ENCODE measurements at places on chromosomes 12 and 14.
A peak's percentile ranks its signal among the peaks of the same experiment; 100 is the strongest.

DNA sequence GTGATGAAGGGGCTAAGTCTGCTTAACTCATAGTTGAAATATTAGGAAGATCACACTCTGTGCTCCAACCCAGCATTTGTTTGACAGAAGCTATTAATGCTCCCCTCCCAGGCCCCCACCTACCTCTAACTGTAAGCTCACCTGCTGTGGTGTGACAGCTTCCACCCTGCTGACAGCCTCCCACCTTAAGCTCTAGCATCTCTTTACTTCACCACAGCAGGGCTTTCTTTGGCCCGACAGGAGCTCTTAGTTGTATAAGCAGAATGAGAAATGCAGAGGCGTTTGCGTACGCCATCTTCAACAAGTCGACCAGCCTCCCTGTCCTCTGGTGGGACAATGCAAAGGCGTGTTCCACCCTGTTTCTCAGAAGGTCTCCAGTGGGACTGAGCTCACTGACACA is 80.1 kb upstream of the OSBPL8 start:
- DNase-seq, result no peak

DNA sequence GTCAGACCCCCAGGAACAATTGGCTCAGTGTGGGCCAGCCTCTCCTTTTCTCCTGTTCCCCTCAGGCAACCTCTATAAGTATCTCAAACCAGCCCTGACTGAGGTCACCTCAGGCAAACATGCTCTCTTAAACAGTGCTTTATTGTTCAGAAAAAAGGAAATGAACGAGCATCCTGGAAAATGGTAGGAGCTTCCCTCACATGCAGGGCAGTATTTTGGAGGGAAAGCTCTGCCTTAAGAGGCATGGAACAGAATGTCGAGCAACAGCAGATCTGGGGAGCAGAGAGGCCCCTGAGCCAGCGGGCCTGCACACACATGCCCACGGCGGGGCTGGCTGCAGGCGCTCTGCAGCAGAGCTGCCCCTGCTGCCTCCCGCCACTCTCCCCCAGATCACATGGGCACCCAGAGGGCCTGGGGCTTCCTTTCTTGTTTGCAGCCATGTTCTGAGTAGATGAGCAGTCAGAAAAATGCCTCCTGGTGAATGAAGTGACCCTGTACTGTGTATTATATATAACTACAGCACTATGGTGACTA is 42.0 kb downstream of the MOK start:
- DNase-seq, result no peak

DNA sequence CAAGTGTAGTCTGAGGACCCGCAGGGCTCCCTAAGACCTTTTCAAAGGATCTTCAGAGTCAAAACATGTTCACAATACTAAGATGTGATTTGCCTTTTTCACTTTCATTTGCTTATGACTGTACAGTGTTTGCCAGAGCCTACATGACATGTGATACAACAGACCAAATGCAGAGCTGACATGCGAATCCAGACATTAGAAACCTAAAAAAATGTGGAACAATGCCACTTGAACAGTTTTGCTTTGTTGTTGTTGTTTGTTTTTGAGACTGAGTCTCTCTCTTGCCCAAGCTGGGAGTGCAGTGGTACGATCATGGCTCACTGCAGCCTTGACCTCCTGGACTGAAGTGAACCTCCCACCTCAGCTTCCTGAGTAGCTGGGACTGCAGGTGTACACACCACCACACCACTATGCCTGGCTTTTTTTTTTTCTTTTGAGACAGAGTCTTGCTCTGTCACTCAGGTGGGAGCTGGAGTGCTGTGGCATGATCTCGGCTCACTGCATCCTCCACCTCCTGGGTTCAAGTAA is 5.3 kb upstream of the RAB35 start:
- DNase-seq, result peak; percentile 76

- DNase-seq, result no peak
These were observed 34.2 kb downstream of the PTPRB start for GRCh38 chr12:70603044-70603443.

DNA sequence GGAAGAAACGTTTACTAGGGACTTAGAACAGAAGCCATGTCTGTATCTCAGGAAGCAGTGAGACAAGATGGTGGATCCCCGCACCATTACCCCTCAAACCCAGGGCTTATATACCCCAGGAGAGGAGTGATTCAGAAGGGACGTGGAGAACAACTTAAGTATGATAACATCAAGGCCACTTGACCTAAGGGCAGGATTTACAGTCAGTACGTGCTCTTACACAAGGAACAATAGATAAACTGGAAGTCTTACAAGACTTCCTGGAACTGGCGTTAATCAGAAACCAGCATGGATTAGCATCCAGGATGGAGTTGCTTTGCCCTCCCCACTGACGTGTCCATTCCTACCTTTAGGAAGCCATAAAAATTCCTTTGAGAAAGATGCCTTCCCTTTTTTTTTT is 8.6 kb upstream of the ETFBKMT start:
- no peak for DNase-seq

GRCh38 chr14:32675433-32675832 is 263.2 kb upstream of the NPAS3 start:
- DNase-seq, result no peak
